Common myeloid progenitor, CD34-positive (primary cell): ENCODE measurements at places on chromosomes 11 and 22.

GRCh38 chr11:63532799-63533475, 3.7 kb upstream of the PLAAT4 start:
- DNase-seq: no peak

GRCh38 chr22:35016909-35017308, 49.0 kb upstream of the ISX start:
- DNase-seq: no peak

DNA sequence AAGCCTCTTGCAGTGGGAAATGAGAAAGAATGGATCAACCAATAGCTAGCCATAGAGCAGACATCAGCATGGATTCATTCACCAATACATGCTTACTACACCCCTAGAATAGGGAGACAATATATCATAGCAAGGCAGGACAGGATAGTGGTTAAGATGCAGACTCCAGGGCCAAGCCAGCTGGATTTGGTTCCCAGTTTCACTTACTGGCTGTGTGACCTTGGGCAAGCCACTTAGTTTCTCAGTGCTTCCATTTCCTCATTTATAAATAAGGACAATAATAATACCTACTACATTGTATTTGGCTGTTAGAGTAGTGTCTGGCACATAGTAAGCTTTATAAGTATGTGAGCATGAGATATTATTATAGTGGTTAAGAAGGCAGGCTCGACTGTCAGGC, 7.1 kb downstream of the DCHS1 start:
- no peak for DNase-seq

DNA sequence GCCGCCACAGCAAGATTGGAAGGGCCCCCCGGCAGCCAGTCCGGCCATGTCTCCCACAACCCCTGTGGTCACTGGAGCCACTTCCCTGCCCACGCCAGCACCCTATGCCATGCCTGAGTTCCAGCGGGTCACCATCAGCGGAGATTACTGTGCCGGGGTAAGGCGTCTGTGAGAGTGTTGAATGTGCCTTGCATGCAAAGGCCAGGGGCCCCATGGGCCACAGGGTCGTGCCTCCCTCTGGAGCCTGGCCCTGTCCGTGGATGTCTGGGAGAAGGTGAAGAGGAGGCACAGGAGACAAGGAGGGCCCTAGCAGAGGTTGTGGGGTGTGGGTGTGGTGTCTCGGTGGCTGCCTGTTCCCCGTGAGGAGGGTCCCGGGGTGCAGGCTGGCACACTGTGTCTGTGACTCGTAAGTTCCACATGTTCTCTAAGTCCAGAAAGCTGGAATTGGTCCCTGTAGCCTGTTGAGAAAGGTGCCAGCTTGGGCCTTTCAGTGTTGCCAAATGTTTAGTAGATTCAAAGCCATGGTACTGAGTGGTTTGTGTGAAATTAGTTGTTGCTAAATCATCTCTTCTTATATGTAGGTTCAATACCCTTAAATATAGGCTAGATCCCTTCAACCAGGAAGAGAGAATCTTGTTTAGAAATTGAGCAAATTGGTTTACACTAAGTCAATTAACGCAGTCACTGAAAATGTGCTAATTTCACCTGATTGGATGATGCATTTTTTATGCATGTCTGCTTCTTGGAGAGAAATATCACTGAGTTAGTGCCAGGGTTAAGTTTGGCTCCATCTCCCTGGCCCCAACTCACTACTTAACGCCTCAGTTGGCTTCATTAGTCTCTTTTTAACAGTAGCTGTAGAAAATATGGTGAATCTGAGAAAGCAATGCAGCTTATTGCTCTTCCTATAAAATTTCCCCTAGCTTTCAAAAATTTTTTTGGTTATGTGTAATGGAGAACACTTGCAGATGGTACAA, 23.8 kb downstream of the AMPD3 start:
- no peak for DNase-seq

DNA sequence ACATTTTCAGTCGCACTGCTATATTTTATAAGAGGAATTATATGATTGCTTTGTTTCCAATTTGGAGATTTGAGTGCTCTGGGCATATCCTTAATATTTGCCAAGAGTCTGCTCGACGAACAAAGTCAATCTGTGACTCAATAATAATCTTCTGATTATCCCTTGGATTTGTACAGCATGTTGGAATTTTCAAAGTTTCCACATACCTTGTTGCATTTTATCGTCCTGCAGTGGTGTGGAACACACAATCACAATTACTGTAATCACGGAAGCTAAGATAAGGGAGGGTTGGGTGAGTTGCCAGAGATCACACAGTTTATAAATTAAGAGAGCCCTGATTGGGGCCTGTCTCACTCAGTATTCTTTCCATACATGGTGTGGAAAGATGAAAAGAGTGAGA, 189.3 kb downstream of the GUCY1A2 start:
- no peak for DNase-seq

DNA sequence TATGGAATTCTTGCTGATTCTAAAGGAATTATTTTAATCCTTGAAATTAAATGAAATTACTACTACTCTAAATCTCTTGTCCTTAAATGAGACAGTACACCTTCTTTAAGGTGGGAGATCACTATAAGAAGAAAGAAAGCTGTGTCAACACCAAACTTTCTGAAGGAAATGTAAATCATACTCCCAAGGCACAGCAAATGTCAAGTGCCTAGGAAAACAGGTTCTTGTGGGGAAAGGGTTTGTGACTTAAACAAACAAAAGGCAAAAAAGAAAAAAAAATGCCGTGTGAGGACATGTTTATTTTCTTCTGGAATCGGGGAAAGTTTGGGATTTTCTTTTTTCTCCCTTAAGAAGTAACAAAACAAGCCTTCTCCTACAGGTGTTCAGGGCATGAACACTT, 745.1 kb downstream of the DLG2 start:
- no peak for DNase-seq

DNA sequence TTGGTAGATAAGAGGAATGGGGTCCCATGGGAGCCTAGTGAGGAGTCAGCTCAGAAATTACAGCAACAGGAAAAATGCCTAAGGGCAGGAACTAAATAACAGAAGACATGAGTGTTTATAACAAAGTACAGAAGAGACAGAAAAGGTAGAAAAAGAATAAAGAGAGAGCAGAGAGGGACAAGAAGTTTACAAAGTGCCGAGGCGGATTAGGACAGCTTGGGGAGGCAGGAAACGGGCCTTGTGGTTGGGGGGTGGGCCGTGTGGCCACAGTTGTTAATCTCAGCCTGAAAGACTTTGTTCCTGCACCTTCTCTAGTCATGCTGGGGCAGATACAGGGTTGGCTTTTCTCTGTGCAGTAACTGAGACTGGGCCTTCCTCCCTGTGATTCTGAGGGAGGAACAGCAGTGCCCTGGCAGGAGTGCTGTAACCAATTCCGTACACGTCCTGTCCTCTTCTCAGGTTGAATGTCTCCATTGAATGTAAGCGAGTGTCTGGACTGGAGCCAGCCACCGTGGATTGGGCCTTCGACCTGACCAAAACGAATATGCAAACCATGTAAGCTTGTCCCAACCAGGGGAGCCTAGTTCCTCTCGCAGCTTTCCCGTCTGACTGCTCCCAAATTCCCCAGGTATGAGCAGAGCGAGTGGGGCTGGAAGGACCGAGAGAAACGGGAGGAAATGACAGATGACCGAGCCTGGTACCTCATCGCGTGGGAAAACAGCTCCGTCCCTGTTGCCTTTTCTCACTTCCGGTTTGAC, 13.2 kb downstream of the NAA40 start:
- peak; percentile 86 for DNase-seq

DNA sequence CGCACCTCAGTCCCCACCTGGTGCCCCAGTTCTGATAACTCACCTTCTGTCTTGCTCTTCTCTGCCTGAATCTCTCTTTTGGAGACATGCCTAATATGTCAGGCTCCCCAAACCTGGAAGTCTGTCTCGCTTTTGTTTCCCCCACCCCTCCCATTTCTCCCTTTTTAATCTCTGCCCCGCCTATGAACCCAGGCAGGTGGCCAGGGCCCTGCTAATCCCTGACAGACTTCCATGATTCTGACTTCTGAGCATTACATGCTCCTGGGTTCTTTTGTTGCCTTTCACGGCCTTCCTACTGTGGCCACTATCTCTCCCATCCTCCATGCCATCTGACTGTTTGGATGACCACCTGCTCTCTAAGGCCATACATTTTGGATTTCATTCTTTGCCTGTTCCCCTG, 1120.9 kb upstream of the CCDC90B start:
- no peak for DNase-seq

DNA sequence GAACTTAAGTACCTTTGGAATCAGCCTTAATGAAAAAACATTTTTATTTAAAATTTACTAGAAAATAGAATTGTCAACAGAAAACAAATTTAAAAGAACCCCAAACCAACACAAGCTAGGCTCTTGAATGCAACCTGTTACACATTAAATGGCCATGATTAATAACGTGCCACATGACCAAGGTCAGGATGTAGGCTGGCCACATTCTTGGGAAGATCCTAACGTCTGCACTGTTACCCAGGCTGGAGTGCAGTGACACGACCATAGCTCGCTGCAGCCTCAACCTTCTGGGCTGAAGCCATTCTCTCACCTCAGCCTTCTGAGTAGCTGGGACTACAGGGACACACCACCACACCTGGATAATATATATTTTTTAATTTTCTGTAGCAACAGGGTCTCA, 126.4 kb upstream of the APOA1 start:
- no peak for DNase-seq

GRCh38 chr22:20569059-20570058, 61.9 kb downstream of the MED15 start:
- peak; percentile 83 for DNase-seq

- DNase-seq: peak; percentile 77
These were observed 48.5 kb downstream of the APOL1 start for GRCh38 chr22:36301384-36301828.

- no peak for DNase-seq
These were observed 414 bp upstream of the MIEF1 start for GRCh38 chr22:39501644-39502108.

GRCh38 chr11:12241401-12241800, 131.0 kb downstream of the MICAL2 start:
- DNase-seq: no peak

DNA sequence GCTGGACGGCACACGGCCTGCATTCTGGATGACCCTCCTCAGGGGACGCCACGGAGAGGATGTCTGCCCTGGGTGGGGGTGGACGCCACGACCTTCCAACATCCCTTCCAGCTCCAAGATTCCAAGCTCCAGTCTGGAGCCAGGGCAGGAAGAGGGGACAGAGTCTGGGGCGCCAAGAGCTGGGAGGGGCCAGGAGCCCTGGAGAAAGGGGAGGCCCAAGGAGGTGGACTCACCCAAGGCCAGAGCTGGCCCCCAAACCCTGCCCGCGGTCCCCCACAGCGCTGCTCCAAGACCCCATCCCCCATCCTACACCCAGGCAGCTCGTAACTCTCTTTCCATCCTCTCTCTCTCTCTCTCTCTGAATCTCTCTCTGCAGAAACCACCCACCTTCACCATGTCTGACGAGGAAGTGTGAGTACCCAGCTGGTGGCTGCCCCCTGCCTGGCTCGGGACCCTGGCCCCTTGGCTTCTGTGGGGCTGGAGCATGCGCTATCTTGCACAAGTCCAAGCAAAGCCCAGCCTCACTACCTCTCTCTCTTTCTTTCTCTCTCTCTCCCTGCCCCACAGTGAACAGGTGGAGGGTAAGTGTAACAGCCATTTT, 3.1 kb downstream of the TNNT3 start:
- DNase-seq: peak; percentile 56

DNA sequence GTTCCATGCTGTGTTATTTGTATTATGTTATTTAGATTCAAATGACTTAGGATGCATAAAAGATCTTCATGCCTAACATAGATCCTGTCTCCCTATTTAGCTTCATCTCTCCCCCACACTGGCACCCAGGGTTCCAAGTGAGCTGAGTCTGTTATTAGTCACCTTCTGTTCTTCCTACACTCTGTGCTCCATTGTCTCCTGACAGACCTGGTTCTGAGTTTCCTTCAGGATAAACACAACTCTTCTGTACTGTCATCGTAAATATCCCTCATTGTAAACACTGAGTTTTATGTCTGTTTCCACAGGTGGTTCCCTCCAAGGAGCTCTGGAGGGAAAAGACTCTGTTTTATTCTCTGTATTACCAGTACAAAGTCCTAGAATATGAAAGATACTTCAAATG, 8.7 kb downstream of the MMP26 start:
- no peak for DNase-seq

DNA sequence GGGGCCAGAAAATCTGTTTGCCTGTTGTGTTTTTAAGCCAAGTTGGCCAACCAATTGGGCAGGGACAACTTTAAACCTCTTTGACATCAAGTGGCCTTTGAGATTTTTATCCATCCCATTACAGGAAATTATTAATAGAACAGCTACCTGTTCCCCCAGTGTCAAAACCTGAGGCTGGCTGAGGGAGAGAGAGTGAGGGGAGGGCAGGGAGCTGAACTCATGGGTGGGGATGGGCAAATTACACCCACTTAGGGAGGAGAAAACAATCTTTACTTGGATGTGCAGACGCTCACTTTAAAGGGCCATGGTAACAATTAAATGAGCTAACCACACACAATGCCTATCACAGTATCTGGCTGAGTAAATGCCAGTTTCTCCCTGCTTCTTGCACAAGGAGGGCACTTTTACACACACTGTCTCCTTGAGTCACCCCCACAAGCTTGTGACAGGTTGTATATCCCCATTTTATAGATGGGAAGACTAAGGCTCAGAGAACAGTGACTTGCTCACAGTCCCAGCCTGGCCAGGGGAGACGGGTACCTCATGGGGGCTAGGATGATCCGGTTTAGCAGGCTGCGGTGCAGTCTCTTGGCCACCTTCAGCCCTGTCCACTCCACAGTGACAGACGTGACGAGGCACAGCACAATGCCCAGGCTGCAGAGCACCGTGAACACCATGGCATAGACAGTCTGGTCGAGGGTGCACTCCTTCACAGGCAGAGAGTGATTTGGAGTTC, 17.8 kb upstream of the KCNJ11 start:
- no peak for DNase-seq

- no peak for DNase-seq
These were observed 67.4 kb upstream of the PRDM11 start for GRCh38 chr11:45079075-45079444.

DNA sequence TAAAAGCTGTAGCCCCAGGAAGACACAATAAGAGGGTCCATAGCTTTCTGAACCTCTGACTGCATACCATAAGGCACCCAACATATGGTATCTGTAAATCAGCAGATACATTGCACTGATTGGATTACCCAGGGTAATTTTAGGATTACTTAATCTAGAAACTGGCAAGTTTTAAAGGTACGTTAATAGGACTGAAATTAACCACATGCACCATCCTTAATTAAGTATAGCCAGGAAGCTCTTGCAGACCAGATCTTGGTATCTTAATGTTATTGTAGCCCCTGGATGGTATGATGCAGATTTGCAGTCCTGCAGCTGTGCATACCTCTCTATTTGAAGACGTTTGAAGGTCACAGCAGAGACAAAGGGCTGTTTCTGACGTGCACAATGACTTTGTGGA, 72.8 kb downstream of the ARHGAP42 start:
- DNase-seq: no peak

DNA sequence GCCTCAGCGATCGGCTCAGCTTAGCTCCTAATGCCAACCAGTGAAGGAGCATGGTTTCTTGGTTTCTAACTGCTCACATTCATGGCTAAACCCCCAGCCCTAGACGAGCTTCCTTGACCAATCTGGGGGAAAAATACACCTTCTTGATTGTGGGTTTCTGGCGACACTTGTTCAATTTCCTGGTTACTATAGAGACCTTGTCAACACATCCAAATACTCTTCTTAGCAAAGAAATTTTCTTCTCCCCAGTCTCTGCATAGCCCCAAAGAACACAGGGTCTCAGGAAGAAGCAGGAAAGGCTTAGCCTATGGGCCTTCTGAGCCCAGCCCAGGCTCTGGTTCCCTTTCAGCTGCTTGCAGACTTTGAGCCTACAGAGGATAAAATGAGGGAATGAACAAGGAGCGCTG, 88.5 kb upstream of the SYT13 start:
- peak; percentile 86 for DNase-seq

GRCh38 chr22:40001800-40002577, 7.2 kb downstream of the FAM83F start:
- DNase-seq: no peak
